ENCODE measurements at places on chromosomes 6 and 20. TPM values are rescaled to one million over a fixed set of nuclear protein-coding genes. Genes with fewer than 3 reads are reported as not detected.

DNA sequence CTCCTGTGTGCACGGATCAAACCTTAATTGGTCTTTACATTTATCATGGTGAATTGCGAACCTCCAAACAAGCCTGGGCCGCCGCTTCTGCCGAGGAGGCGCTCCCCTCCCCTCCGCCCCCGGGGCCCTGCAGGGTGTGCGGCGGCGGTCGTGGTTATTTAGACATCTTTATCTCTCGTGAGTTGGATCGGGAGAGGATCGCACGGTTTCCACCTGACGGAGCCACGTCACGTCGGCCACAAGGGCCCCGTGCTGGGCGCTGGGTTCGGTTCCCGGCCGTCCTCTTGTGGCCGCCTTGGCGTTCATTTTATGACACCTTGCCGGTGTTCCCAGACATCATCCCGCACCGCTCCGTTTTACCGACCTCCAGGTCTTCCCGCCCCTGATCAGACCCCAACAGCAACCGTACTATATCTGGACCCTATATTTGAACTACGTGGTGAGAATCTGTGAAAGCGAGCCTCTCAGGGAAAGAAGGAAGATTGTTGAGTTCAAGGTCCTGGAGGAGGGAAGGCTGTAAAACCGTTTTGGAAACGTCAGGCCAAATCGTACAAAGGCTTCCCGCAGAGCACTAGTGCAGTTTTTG is 1.3 kb upstream of the CNR1 start:
- DNase-seq = peak; percentile 27

- DNase-seq = no peak
Observed at GRCh38 chr6:157552820-157553485, 172.0 kb downstream of the ZDHHC14 start.

DNA sequence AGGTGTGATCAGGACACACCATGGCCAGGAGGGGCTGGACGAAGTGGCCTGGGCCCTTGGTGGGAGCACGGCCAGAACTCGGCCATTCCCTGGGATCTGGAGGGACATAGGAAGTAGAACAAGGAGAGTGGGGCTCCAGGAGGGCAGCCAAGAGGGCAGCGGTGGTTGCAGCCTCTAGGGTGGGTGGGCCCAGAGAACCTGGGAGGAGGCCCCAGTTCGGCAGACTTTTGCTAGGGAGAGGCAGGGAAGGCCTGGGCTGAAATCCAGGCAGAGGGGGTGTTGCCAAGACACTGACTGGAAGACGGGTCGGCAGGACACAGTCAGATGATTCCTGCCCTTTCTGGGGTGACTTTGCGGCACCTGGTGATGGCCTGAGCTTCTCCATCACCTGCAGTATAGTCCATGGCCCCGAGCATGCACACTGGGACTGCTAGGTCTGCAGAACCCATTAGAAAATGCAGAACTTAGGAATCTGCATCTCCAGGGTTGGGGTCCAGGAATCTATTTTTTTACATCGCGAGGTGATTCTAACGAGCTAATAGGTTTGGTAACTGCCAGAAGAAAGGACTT is 224.8 kb downstream of the SYNDIG1 start:
- DNase-seq = no peak

DNA sequence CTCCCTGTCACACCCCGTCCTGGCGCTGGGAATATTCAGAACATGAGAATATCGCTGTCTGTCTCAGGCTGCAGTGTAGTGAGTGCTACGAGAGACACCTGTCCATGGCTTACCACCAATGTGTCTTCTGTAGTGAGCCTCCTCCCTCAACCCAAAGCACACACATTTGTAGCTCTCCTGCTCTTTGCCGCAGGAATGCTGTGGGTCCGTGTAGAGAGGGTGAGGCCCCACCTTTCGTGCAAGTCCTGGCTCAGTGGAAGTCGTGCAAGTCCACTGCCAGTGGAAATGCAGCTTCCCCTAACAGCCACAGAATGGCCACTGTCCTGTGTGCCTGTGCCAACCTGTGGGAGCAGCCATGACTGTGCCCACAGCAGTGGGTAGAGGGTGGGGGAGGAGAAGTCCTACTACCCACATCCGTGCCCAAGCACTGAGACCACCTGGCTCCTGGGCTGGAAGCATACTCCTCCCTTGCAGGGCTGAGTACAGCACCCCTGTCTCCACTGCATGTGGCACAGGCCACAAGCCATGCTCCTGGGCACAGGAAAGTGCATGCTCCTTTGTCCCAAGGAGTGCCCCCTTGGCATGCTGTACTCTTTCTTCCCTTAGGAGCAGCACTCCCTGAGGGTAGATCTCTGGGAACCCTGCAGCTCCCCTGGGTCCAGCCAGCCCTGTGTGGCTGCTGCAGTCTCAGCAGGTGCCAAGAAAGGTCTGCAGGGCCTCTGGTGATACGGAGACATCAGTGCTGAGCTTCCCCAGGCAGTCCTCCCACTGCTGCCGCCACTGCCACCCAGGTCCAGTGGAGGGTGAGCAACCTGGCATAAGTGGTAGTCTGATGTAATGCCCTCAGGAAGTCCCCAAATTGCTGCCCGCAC is 28.0 kb downstream of the IGF2R start:
- DNase-seq = no peak

DNA sequence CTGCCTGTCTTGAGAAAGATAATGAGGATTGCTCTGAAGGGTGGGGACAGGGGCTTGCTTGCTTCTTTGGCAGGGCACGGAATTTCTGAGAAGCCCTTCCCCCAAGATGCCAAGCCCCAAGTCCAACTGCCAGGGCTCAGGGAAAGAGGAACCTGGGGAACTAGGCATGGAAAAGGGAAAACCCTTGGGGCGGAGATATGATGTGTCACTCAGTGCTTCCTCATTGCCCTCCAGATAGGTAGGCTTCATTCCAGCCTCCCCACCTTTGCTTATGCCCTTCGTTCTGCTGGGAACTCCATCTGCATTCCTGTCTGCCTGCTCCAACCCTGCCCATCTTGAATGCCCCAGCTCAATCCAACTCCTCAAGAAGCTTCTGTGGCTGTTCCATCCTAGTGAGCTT is 61.2 kb downstream of the VEGFA start:
- DNase-seq = no peak

DNA sequence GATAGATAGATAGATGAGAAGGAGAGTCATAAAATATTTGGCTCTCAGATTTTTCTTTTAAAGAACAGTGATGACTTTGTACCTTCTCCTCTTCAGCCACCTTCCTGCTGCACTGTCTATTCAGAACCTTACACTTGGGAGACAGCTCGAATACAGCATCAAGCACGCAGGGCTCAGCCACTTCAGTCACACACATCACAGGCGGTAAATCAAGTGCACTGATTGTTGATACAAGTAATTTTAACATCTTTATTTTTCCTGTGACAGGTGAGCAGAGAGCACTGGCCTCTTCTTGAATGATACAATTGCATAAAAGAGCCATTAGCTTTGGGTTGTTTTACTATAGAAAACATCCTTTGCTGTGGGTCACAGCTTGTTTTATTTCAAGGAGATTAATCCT is 1118.5 kb upstream of the EYS start:
- DNase-seq = no peak

DNA sequence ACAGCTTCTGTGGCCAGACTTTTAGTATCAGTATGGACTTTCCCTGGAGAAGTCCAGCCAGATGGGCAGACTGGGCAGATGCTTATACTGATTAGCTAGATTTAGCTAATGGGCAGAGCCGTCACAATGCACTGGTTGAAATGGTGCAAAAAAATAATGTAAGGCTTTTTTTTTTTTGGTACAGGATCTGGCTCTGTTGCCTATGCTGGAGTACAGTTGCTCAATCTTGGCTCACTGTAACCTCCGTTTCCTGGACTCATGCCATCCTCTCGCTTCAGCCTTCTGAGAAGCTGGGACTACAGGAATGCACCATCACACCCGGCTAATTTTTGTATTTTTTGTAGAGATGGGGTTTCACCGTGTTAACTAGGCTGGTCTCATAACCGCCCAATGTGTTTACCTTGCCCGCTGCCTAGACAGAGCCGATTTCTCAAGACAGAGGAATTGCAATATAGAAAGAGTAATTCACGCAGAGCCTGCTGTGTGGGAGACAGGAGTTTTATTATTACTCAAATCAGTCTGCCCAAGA is 16.4 kb upstream of the KIFC1 start:
- no peak for DNase-seq

DNA sequence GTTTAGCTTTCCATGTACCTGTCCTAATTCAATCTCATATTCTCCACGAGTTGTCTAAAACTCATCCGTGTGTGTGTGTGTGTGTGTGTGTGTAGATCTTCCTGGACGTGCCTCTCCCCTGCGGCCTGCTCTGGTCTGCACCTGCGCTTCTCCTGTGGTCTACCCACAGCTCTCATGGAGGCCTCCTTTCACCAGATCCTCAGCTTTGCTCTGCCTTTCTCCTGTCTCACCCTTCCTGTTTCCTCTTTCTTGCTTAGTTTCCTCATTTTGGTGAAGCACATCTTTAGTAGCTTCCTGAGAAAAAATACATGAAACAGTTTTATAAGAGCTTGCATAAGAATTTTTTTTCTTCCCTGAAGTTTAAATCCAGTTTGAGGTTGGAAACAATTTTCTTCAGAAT is 18.1 kb downstream of the SLX4IP start:
- DNase-seq = no peak

GRCh38 chr6:52543262-52543661 is 33.6 kb downstream of the TRAM2 start:
- DNase-seq = no peak

DNA sequence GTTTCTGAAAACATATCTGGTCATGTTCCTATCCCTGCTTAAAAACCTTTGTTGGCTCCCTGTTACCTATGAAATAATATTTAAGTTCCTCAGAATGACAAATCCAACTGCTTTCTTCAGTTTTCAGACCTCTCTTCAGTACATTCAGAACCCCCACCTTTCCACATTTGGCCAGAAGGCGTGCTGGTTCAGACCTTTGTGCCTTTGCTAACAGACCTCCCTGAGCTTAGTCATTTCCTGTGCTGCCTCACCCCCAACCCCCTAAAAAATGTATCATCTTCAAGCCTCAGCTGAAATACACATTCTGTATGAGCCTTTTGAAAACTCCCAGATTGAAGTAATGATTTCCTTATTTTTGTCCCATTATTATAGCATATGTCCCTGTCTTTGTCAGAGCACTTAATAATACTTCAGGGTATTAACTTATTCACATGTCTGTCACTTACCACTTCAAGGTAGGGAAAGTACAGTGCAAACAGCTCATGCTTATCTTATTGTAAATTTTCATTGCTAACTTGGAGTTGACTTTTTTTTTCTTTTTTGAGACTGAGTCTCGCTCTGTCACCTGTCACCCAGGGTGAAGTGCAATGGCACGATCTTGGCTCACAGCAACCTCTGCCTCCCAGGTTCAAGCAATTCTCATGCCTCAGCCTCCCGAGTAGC is 19.7 kb downstream of the FAM217A start:
- no peak for DNase-seq

- DNase-seq = no peak
Observed at GRCh38 chr20:60897976-60898375, 354.1 kb upstream of the CDH4 start.

GGTLC1 gene
- not detected for total RNA-seq

- DNase-seq = no peak
Observed at GRCh38 chr6:109008054-109008453, 86.6 kb downstream of the SESN1 start.

GRCh38 chr6:55678330-55679224 is 99.6 kb upstream of the HMGCLL1 start:
- DNase-seq = no peak

ABHD16B gene
- total RNA-seq = not detected

LY6G6D gene
- total RNA-seq = not detected

CST2 gene
- not detected for total RNA-seq

IL20RA gene
- total RNA-seq = 1.3 TPM

DNA sequence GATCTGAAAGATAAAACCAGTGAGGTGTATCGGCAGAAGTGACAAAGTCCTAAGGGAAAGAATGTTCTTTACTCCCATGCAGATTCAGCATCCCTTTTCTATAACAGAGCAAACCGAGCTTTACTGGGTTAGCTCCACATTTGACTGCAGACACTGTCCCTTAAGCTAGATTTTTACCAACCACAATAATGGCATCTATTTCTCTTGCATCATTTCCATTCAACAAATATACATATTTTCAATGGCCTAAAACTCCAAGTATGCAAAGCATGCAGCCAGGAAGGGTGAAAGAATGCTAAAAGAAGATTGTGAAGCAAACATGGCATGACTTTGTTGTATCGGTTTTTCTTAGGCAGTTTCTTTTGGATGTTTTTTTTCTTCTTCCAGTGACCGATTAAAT is 255.4 kb downstream of the OGFRL1 start:
- DNase-seq = no peak

GRCh38 chr20:39016041-39016440 is 53.9 kb downstream of the DHX35 start:
- no peak for DNase-seq

BFSP1 gene
- 3.0 TPM for total RNA-seq

LTB gene
- total RNA-seq = 1.0 TPM

TGM3 gene
- total RNA-seq = 0.07 TPM

DNA sequence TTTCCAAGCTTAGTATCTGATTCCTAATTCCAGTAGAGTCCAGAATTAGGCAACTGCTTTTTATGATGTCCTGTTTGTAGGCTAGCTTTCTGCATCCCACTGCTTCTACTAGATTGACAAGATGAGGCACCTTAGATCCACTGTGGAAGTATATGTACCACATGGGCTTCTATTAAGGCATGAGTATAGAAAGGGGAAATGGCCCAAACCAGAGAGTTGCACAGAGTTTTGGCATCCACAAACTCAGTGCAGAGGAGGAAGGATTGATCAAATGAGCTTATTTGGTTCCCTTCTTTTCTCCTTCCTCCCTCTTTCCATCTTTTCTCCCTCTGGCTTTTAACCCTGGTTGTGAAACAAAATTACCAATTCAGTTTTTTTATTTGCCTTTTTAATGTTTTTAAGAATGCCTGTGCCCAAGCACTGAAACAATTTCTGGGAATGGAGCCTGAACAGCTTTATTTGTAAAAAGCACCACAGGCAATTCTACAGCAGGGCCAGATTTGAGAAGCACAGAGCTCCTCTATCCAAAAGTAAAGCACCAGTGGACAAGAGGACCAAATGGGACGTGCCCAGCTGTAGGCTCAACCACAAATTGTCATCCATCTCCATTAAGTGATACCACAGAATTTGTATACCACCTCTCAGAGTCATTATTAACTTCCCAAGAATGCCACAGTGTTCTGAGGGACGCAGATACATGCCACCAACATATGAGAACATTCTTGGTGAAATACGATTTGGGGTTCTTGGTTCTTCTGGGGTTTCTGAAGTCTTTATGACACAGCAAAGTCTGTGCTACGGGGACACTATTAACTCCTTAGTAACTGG is 969.1 kb downstream of the KIF16B start:
- DNase-seq = no peak

Data from WTC11 (cell line).